ENCODE measurements at places on chromosomes 11 and 22.

DNA sequence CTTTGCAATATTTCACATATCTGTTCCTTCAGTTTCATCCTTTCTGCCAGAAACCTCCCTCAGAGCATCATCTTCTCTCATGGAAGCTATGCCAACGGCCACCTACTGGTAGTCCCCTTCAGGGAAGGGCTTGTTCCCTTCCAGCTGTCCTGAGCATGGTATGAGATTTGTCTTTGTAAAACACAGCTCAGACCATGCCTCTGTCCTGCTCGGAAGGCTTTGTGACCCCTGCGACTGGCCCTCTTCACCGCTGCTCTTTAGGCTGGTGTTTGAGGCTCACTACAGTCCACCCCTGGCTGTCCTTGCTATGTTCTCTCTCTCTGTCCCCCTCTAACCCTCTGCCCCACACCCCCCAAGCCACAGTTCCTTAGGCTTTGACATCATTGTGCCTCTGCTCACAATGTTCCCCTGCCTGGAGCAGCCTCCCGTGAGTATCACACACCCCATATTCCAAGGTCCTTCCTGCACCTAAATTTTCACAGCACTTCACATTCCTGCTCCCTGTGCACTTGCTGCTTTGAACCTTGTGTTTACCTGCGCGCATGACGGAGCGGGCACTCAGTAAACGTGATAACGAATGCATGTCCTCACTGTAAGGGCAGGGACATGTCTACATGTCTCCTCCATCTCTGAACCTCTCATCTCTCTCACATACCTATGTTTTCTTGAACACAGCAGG, 24.0 kb upstream of the ACER3 start:
- DNase-seq, result no peak

- DNase-seq, result no peak
These were observed 725.0 kb downstream of the ETS1 start for GRCh38 chr11:127862406-127862805.

DNA sequence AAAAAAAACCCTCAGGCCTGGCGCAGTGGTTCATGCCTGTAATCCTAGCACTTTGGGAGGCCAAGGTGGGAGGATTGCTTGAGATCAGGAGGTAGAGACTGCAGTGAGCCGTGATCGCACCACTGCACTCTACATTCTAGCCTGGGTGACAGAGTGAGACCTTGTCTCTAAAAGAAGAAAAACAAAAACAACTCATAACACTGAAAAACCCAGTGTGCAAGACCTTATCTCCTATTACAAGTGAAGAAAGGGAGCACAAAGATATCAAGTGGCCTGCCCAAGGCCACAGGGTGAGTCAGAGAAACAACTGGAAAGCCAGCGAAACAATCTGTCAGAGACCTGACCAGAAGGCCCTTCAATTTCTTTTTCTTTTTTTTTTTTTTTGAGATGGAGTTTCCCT, 2.5 kb downstream of the TXN2 start:
- DNase-seq, result no peak

DNA sequence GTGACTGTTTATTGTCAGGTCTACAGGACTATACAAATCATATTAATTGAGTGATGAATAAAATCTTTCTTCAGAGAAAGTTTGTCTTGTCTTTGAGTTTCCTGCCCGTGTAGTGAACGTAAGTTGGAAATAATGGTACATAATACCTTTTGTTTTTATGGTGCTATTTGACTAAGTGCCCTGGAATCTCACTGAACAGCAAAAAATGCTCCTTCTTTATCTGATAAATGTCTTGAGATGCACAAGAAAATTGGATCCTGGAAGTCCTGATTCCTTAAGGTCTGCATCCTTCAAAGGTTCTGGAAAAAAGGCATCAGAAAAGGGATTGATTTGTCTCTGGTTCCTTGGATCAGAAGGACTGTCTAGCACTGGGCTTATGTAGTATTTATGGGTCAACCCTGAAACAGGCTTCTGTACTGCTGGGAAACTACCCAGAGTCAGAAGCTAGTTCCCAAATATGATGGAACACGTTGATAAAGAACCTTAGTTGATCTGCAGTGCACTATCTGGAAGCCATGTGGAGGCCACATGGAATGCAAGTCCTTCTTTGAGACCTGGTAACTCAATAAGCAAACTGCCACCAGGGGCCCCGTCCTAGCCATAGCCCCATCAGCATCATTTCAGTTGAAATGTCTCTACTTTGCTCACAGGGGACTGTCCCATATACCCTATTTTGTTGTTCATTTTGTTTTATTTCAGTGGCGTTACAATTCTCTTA, 100.6 kb upstream of the CD44 start:
- DNase-seq, result no peak

- DNase-seq, result no peak
These were observed 5.8 kb downstream of the SCUBE1 start for GRCh38 chr22:43337385-43337784.

GRCh38 chr11:77548552-77549445, 41.0 kb upstream of the AQP11 start:
- DNase-seq, result no peak

- DNase-seq, result peak; percentile 69
These were observed 38.8 kb downstream of the DKK3 start for GRCh38 chr11:11969380-11970215.

- DNase-seq, result no peak
These were observed 27.2 kb upstream of the ADORA2A start for GRCh38 chr22:24400034-24400725.

GRCh38 chr11:121321614-121322243, 29.2 kb downstream of the SC5D start:
- DNase-seq, result peak; percentile 78

- no peak for DNase-seq
These were observed 18.8 kb downstream of the CSNK1E start for GRCh38 chr22:38298312-38299005.

DNA sequence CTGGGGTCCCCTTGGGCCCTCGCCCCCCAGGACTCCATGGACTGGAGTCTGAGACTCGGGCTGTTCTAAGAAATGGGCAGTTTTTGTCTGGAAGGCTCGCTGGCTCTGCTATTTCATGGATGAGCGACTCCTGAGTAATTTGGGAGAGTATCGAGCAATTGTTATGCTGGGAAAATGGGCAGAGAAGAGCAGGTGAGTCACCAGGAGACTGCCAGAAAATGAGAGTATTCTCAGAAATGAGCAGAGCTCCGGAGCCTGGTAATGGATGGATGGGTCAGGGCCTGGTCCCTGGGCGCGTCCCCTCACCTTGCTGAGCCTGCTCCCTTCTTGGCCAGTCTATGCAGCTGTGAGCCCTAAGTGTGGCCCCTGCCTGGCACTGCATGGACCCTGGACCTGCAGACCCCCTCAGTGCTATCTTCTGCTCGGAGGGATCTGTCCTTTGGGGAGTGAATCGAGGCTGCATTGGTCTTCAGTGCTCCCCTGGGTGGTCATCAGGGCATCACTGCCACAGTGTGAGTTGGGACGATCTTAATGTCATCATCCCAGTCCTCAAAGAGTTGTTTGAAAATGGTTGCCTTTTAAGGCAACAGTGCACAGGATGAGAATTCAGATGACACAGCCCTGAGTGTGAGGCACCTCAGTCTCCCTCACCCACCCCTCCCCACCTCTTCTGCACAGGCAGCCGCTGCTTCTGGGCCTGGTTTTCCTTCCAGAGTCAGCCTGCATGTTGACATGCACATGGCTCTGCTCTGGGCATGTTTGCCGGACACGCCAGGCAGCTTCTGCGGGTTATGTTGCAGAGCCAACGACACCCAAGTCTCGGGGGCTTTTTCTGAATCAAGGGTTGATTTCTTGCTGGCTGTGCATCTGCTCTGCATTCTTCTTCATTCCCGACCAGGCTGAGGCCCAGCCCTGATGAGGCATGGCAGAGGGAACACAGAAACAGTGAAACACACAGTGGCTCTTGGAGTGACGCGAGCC, 519.0 kb downstream of the TBC1D22A start:
- DNase-seq, result no peak

GRCh38 chr22:39655004-39655579, 84.5 kb downstream of the CACNA1I start:
- DNase-seq, result no peak
